Retinal pigment epithelial cell (primary cell): ENCODE measurements at places on chromosomes 16 and 17.

DNA sequence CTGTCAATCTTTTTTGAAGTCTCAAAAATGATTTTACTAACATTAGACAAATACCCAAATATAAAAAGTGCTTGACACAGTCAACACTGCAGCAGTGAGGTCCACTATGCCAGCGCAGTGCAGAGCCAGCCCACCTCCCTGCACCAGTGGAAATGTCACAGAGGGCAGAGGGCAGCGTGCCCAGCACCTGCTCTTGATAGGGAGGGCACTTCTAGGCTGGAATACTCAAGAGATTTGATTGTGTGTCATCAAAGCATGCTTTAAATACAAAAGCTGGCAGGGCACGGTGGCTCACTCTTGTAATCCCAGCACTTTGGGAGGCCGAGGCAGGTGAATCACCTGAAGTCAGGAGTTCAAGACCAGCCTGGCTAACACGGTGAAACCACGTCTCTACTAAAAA, 136.0 kb downstream of the ANKRD11 start:
- no peak for DNase-seq

DNA sequence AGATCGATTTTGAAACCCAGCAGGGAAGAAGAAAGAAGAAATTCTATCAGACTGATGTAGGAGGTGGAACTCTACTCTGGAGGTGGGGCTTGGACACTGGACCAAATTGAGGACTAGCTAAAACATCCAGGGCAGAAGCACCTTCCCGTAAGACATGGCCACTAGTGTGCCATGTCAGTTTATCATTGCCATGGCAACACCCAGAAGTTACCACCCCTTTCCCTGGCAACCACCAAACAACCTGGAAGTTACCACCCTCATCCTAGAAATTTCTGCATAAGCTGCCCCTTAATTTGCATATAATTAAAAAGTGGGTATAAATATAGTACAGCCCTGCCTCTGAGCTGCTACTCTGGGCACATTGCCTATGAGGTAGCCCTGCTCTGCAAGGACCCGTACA, 66.7 kb downstream of the NACA2 start:
- no peak for DNase-seq

DNA sequence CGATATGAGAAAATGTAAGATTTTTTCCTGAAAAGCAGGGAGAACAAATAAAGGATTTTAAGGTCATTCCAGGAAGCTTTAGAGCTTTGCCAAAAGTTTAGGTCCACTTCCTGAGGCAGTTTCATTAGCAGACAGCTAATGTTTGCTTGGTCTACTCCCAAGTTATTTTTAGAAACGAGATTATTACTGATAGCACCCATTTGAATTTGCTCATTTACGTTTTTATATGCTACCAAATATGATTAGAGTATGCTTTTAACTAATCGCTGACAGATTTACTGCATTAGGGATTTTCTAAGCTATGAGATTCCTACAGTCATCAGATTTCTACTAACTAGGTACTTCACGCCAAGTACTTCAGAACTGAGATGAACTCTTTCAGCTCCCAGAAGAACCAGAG, 98.1 kb downstream of the WNT3 start:
- no peak for DNase-seq

- no peak for DNase-seq
Observed at GRCh38 chr17:72498364-72499210, 377.8 kb downstream of the SOX9 start.

- no peak for DNase-seq
Observed at GRCh38 chr17:37820995-37821713, 76.3 kb upstream of the HNF1B start.

GRCh38 chr17:30821871-30822723, 2.4 kb downstream of the CRLF3 start:
- DNase-seq = no peak

GRCh38 chr17:77572065-77572601, 386.4 kb upstream of the TNRC6C start:
- no peak for DNase-seq

- DNase-seq = no peak
Observed at GRCh38 chr16:72149676-72150464, 22.1 kb downstream of the PMFBP1 start.

DNA sequence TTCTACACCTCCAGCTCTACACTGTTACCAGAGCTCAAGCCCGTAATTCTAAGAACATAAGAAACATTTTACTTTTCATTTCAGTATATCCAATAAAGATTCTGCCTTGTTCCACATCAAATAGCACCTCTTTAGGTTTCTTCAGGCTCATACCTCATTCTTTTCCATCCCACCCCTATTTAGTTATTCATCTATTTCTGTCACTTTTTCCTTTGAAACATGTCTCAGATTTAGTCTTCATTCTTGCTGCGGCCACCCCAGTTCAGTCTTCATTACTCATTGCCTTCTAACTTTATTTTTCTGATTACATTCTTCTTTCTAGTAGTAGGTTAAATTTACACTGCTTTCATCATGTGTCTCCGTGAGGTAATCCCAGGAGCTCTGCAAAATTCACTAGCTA, 33.5 kb downstream of the PPM1E start:
- DNase-seq = no peak

DNA sequence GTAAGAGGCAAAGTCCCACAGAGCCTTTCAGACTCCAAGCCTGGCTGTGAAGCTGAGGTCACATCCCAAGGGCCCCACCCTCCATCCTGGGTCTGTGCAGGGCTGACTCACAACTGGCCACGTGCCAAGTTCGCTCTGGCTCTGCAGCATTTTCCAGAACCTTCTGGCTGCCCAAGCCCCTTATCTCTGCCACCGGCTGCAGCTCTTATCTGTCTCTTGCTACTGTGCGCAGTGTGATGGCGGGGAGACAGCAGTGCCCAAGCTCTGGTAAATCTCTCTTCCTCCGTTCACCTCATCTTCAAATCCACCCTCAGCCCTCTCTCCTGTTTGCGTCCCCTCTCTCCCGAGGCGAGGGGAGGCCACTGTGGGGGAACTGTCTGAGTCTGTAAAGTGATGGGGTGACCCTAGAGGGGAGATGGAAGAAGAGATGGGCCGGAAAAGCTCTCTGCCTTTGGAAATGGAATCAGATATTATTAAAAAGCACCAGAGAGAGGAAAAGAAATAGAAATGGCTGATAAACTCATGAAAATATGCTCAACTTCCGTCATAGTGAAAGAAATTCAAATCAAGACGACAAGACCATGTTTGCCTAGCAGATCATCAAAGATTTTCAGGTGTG, 162.7 kb upstream of the CDC42EP4 start:
- peak; percentile 46 for DNase-seq

GRCh38 chr17:21176773-21177395, 37.1 kb downstream of the TMEM11 start:
- DNase-seq = no peak

- no peak for DNase-seq
Observed at GRCh38 chr16:88899901-88900661, 33.6 kb upstream of the PABPN1L start.

DNA sequence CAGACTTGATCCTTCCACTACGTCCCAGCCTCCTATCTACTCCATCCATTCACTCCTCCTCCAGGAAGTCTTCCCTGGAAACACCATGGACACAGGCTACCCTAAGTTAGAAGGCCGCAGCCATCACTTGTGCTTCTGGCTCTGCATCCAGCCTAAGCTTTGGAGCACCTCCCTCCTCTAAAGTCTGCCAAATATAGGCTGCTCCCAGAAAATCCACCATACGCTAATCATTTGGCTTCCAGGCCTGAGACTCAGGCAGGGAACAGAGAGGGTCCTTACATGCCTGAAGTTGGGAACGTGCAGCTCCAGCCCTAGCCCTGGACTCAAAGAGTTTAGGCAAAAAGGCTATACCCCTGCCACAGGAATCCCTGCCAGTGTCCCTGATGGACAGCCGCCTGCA, 6.7 kb downstream of the PCGF2 start:
- DNase-seq = no peak

DNA sequence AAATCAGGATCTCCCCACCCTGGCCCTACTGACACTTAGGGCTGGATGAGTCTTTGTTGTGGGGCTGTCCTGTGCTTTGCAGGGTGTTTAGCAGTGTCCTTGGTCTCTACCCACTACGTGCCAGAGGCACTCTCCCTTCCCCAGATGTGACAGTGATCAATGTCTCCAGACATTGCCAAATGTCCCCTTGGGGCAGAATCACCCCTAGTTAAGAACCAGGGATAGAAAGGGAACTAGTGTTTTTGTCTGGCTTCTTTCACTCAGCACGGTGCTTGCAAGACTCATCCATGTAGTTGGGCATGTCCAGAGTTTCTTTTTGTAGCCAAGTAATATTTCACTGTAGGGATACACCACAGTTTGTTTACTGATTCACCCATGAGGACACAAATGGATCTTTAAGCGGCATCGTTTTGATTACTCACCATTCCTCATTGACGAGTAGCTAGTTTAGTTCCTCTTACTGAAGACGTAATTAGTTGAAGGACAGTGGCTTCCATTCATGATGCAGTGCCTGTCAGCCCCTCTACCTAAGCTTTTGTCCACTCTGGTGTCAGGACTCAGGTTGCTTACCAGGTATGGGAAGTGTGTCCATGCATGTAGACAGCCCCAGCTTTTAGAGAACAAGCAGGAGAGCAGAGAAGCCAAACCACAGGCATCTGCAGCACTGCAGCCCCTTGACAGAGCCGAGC, 26.0 kb upstream of the ITGB4 start:
- no peak for DNase-seq

DNA sequence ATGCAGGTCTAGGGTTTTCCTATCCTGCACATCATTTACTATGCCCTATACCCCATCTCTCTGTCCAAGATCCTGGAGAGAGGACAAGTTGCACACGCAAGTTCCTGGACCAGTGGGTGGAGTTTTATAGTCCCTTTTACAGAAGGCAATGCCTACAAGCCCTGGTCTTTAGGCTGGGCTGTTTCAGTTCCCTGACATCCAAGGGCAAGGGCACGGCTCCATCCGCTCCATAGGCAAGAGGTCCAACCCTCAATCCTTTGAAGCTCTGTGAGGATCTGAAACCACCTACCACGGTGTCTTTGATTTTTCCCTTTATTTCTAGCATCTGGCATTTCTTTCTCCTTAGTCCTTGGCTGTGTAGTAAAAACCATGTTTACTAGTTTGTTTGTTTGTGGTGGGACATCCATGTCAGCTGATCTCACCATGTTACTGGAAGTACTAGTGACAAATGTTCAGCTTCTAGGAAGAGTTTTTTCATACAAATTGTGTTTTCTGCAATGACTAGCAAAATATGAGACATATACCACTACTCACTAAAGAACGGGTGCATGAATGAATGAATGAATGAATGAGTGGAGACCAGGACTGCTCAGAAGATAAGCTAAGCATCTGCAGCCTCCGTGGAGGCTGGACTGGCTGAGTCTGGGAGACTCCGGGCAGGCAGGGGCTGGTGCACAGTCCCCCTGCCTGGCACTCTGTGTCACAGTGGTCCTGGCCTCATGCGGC, 359.4 kb downstream of the SLC39A11 start:
- no peak for DNase-seq
